ENCODE measurements at places on chromosomes 4 and X.

DNA sequence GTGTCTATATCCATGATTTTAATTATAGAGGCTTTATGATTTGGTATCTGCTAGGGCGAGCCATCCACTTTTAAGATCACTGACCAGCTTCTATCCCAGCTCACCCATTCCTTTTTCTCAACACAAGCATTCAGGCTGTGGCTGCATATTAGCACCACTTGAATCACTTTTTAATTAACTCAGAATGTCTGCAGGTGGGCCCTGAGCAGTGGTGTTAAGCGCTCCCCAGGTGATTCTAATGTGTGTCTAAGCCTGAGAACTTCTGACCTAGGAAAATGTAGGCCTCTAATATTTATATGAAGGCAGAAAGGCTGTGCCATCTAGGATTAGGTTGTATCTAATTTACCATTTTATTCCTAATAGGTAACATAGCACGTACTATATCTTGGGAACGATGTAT lies 19.8 kb upstream of the QRFPR start:
- no peak for DNase-seq

GRCh38 chrX:79147477-79147876 lies 3.0 kb downstream of the GPR174 start:
- no peak for DNase-seq

DNA sequence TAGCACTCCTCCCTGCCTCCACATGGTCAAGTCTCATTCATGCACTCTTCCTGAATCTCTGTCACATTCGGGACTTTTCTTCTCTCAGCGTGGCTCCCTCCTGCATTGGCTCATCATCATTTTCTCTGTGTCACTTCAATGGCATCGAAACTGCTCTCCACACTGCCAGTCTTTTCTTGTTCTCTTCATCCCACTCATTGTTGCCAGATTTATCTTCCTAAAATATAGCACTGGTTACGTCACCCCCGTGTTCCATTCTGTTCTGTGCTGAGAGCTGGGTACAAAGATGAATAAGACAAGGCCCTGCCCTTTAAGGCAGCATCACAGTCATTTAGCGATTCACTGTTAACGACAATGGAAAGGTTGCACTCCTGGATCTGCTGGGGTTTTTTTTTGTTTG lies 174.4 kb upstream of the TBC1D9 start:
- no peak for DNase-seq

DNA sequence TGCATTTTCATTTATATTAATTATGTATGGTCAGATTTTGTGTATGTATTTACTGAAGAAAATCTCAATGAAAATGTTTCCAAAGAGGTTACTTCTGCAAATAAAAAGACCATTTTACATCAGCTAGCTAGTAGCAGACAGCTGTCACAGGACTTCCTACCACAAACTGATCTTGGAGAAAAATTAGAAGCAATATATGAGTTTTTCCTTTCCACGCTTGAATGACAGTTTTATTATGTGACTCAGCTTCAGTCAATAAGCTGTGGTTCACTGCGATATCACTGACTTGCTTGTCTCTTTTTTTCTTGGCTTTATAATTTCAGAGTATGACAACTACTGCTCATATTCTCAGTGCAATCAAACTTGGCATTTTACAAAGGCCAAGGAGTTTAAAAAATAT lies 787.4 kb upstream of the GALNTL6 start:
- no peak for DNase-seq

DNA sequence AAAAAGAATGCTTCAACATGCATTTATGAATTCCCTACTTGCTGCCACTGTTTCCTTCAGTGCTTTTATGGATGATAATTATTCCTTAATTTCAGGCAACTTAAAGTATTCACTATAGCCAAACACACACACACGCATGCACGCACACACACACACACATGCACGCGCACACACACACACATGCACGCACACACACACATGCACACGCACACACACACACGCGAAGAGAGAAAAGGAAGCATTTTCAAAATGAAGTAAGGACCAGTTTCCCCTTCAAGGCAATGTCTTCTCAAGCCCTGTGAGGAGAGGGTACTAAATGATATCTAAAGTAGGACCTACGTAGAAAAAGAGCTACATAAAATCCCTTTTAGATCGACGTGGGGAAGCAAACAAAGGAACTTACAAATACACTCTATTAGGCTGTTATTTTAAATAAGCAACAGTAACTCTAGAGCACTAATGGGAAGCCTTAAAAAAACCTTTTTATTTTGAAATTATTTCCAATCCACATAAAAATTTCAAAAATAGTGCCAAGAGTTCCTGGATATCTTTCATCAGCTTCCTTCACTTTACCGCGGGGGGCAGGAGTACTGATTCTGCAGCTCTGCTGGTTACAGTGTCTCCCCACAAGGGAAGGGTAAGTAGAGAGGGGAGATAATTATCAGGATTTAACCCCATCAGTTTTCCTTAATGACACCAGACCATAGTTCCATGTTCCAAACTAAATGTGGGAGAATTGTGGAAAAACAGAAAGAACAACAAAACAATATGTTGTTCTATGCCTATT lies 13.7 kb downstream of the IRF2 start:
- no peak for DNase-seq

- DNase-seq: no peak
Measured at GRCh38 chrX:41621222-41621723, 67.5 kb upstream of the GPR34 start.

DNA sequence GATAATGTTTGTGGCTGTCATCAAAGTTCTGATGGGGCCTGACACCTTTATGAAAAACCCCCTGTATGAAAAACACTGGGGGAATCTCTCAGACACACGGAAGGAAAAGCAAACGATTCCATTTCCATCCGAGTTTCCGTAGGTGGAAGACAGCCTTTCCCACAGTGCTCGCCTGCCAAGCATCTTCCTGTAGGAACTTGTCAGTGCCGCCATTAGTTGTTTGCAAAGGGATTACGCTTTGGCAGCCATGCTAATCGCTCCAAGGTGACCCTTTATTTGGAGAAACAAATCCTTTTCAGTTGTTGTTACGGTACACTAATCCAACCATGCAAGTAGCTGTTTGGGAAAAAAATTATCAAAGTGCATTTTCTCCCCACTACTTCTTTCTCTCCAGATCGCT lies 44.4 kb upstream of the STOX2 start:
- DNase-seq: no peak

DNA sequence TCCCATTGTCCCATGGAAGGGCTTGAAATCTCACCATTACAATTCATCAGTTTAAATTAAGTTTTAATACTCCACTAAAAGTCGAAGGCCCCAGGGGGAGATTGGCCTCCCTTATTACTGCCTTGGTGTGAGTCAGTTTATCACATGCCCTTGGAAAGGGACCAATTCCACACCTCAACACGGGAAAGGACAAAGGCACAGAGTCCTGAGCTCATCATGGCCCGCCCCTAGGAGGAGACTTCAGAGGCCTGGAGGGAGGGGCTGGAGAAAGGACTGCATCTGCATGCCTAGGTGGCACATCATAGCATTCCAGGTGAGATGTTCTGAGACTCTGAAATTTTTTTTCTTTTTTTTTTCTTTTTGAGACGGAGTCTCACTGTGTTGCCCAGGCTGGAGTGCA lies 2.8 kb upstream of the SEL1L3 start:
- DNase-seq: no peak

GRCh38 chr4:5970381-5971077 lies 47.7 kb downstream of the C4orf50 start:
- no peak for DNase-seq

DNA sequence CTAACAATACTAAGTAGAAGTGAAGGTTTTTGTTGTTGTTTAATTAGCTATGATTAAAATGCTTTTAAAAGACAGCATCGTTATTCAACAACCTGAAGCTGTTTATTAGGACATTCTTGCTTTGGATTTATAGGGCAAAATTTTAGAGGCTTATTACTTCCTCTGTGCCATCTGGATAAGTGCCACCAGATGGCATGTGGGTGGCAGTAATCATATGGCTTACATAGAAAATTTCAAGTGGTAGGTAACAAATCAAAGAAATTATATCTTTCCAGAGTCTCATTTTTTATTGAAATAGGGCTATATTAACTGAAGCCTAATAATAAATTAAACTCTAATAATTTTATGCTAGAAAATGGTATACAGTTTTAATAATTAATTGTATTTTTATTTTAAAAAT lies 83.3 kb upstream of the HTR2C start:
- DNase-seq: no peak

DNA sequence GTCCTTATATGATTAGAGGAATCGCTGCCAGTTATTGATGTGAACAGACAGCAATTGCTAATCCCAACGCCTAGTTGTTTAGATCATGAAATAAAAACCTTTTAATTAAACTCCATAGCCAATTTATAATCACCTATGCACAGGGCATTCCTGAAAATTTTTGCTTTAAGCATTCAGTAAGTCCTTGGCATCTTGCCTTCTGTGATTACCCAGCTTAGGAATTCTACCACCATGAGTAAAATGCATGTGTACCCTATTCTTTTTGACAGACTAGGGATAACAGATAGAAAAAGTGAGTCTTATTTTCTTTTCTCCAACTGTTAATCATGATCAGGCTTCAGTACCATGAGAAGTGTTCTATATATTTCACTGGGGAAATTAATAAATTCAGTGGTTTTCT lies 995.3 kb upstream of the GRIA3 start:
- no peak for DNase-seq

DNA sequence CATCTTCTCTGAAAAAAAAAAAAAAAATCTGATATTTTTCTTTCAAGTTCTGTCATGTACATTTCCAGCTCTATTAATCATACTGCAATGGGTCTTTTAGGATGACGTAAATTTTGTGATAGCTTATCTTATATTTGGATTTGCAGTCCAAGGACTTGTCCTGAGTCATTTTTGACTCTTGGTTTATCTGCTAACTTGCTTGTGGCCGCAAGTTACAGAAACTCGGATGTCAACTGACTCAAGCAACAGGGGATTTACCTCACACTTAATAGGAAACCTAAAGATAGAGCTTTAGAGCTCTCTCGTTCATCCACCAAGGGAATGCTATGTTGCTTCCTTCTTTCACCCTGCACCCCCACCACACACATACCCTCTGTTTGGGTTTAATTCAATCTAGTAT lies 1433.8 kb upstream of the TENM3 start:
- no peak for DNase-seq

DNA sequence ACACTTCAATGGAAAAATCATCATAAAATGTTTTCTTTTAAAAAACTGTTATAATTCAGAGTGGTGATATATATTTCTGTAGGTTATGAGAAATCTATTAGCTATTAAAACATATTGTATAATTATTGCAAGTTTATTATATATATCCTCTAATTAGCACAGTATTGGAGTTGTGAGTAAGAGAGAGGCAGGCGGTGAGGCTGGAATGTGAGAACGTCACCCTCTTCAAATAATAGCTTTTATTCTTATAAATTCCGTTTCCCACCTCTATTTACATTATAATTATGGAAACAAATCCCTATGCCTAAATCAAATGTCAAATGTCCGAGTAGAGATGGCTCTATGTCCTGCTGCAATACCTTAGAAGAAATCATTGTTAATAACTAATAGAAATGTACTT lies 292.9 kb downstream of the ADGRL3 start:
- DNase-seq: no peak

GRCh38 chrX:148940411-148940996 lies 440.1 kb downstream of the AFF2 start:
- no peak for DNase-seq

DNA sequence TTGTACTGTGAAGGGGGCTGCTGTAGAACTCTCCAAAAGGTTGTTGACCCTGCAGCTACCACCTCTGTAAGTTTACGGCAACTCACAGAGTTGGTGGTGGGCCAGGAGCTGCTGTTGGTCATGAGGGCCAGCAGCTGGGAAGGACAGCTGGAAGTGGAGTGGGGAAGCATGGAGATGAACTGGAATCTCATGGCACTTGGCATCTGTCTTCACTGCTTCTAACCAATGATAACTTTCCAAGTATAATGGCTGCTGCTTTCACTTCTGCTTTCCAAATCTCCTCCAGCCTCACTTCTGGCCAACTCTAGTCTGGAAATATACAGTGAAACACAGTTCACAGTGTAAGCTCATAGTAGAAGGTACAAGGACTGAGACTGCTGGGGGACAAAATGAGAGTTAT lies 126.5 kb upstream of the INTU start:
- no peak for DNase-seq

GRCh38 chr4:39648827-39649558 lies 10.3 kb upstream of the SMIM14 start:
- no peak for DNase-seq

- no peak for DNase-seq
Measured at GRCh38 chrX:103442536-103442901, 66.2 kb downstream of the BEX3 start.

DNA sequence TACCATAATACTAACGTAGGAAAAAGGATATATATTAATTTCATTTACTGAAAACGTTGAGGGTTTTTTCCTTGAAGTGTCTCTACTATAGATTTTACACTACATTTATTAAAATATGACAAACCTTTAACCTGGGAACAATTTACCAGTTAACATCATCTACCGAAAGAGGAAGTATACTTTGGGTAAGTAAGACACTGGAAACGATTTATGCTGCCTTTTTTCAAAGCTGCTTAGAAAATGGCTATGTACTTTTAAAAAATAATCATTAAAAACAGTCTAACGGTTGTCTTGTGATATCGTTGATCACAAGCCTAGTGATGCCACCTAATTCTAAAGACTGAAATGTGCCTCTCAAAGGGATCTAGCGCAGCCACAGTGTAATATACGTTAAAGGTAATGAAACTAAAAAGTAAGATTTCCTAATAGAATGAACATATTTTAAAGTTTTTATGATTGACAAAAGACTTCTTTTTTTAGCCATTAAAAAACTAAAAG lies 50.4 kb downstream of the STX18 start:
- DNase-seq: no peak

- DNase-seq: peak; percentile 18
Measured at GRCh38 chrX:70476934-70477733, 32.5 kb downstream of the DLG3 start.

DNA sequence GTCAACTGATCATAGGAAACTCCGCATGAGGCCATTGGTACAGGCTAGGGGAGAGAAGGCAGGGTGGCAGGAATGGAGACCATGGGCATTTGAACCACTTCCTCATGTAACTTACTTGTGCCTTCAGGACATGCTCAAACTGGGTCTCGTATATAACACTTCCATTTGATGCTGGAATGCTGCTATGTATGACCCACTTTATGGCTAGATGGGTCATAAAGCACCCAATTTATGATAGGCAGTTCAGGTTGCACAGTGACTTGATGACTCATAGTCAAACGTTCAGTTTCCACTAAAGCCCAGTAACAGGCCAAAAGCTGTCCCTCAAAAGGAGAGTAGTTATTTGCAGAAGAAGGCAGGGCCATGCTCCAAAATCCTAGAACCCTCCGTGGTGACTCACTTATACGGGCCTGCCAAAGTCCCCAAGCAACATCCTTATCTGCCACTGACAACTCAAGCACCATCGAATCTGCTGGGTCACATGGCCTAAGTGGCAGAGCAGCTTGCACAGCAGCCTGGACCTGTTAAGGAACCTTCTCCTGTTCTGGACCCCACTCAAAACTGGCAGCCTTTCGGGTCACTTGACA lies 236.4 kb downstream of the ZC4H2 start:
- DNase-seq: no peak

Measured in glomerular endothelial cell (primary cell).